ENCODE measurements at places on chromosomes 2 and 18.

DNA sequence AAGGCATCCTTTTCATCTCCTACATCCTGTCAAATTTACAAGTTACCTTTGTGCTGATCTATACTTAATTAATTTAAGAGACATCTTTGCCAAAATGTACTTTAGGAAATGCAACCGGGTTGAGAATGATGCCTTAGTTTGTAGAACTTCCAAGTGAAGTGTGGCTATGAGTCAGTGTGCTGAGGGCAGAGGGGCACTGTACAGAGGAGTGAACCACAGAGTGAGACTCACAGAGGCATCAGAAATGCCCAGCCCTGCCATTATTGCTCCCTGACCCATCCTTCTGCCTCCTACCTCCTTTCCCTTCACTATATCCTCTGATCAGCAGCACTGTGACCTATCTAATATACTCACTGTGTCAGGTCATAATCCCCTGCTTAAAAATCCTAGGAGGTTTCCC, 320.1 kb downstream of the LRRTM1 start:
- no peak for DNase-seq

- DNase-seq = no peak
These were observed 16.9 kb upstream of the PAPOLG start for GRCh38 chr2:60739156-60739555.

GRCh38 chr2:18346344-18346743, 214.1 kb downstream of the RDH14 start:
- peak; percentile 42 for DNase-seq

DNA sequence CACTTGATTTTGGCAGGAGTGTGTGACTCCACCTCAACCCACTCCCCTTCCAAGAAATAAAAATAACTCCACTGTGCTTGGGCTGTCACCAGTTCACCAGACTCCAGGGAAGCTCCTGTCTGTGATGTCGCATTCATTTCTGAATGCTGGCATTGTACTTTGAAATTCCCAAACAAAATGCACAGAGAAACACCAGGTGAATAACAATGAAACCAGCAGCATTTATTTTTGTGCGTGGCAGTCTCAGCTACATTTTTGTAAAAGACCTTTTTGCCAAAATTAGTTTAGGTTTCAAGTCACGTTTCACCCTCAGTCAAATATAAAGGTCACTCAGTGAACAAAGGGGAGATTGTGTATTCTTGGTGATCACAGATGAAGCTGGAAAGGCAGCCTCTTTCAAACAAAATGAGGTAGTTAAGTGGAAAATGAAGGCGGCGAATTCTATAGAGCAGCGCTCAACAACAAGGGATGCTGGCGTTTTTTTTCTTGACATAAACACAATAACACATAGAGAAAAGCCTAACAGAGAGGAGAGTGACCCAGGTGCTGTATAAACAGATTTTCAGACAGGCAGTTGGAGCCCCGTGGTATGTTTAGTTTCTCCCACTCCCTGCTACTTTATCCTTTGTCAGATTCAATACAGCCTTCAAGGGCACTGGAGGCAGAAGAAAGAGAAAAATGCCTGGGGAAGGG, 210.3 kb upstream of the GCFC2 start:
- no peak for DNase-seq

DNA sequence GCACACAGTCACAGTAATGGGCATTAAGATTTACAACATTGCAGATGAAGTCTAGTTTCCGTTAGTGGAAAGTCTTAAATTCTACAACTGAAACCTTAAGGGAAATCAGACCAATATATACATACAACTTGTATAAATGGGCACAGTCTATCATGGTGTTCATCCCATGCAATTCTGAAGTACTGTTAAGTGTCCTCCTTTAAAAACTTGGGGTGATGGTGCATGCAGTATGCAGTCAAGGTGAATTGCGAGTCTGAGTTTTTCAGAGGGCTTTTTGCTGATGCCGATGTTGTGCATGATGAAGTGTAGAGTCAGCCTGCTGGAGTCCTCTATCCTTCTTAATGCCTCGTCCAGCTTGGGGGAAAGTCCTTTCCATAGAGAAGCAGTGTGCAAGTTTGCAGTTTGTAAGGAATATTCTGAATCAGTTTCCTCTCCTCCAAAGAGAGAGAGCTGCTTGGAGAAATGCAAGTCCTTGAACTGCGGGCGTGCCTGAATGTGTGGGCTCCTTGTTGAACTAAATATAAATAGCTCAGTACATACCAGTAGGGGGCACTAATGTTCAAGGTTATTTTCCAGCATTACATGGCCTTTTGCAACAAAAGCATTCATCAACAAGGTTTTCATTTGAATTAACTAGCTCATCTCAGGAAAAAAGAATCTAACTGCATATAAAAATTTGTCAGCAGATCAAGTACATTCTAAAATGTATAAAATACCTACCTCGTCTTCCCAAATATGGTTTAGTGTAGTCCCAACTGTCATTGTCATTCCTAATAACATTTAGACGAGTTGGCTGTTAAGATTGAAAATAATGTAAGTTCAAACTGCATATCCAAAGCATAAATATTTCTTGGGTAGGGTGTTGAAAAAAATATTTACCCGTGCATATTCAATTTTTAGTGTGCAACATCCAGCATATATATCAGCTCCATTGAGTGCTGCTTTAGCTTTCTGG, 21.3 kb downstream of the HNRNPLL start:
- DNase-seq = peak; percentile 77

DNA sequence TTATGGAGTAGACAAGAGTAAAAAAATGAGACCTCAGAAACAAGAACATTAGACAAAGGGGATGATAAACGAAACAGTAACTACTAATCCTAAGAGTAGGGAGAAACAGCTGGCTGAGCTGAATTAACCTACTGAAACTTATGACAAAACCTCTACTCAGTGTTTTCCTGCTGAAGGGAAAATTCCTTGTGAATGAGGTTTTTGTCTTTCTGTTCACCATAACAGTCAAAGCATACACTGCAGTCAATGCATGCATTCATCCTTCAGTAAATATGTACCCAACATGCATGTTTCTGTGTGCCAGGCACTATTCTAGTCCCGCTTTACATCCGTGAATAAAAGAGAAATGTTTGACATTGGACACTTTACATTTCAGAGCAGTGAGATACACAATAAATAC, 805.6 kb upstream of the KLHL29 start:
- DNase-seq = no peak

DNA sequence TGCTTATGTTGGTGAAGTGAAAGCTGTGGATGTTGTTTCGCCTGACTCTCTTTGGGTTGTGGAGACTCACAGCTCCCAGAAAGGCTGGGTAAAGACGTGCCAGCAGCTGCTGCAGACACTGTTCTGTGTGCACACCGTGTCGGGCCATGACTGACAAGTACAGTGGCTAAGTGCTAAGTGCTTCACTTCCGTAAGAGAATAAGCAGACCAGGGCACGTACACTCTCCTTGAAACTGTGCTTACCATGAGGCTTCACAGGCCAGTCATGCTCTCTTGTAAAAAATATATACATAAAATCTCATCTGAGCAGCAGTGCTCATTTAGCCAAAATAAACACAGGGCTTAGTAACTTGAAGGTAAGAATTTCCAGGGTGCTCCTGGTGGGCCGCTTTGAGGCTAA, 86.0 kb downstream of the NRP2 start:
- DNase-seq = peak; percentile 82

GRCh38 chr2:125207431-125207830, 1182.3 kb downstream of the CNTNAP5 start:
- no peak for DNase-seq

DNA sequence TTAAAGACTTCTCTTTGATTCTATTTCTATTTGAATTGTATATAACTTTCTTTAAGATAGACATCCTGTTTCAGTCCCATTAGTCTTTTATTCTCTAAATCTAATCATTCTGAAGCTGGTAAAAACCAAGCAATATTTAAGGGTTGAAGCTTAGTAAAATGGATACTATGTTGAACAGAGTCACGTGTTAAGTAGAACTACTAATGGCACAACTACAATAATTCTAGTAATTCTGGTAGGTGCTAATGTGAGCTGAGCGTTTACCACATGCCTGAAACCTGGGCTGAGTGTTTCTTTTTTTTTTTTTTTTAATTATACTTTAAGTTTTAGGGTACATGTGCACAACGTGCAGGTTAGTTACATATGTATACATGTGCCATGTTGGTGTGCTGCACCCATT, 8.9 kb upstream of the AFF3 start:
- no peak for DNase-seq

- no peak for DNase-seq
These were observed 64.2 kb upstream of the PID1 start for GRCh38 chr2:229335330-229335729.

DNA sequence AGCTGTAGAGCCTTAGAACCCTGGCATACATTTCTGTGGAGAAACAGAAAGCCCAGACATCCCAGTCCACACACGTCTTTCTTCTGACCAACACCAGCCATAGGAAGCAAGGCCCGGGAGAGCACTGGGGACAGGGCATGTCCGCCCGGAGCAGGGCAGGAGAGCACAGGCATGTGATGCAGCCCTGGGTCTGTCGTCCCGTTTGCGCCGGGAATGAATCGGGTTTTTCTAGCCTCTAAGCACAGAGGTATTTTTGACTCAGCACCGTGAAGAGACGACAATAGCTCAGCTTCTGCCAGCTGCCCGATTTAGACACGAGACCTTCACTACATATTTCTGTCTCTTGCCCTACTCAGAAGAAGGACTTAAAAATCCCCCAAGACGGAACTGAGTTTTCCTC, 7.3 kb upstream of the AMMECR1L start:
- DNase-seq = no peak

- no peak for DNase-seq
These were observed 39.7 kb upstream of the GRP start for GRCh38 chr18:59180150-59180845.

GRCh38 chr2:16645775-16646559, 19.7 kb downstream of the CYRIA start:
- DNase-seq = no peak

DNA sequence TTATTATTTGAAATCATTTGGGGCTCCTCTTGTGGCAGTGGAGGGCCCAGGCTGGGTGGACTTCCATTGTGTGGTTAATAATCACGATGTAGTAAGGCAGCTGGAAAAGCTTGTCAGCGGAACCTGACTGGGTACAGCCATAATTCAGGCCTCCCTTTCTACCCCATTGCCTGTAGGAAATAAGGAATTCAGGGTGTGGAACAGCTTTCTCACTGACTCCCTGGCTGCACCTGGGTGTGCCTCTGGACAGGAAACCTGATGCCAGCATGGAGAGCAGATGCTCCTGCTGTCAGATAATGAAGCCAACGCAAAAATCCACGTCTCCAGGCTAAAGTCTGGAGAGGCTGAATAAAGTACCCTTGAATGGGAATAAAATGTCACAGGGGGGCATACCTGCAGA, 44.2 kb downstream of the LYPD6B start:
- DNase-seq = peak; percentile 49

DNA sequence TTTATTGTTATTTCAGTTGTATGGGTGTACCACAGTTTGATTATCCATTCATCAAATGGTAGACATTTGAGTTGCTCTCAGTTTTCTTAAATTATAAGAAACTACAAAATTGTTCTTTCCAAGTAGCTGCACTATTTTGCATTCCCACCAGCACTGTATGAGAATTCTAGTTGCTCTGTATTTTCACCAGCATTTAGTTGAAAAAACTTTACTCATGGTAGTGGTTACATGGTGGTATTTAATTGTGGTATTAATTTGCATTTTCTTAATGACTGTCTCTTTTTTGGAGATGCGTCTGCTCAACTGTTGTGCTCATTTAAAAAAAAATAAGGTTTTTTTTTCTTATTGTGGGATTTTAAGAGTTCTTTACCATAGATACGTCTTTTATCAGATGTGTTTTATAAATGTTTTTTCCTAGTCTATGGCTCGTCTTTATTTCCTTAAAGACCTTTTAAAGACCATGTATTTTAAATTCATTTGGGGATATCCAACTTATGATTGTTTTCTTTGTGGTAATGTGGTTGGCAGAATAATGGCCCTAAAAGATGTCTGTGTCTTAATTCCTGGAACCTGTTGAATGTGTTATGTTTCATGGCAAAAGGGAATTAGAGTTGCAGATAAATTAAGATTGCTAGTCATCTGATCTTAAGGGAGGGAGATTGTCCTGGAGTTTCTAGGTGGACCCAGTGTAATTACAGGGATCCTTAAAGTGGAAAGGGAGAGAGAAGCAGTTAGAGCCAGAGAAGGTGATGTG, 37.4 kb downstream of the UBE2F start:
- DNase-seq = no peak

- DNase-seq = peak; percentile 78
These were observed 67.7 kb downstream of the EPAS1 start for GRCh38 chr2:46364797-46365457.

DNA sequence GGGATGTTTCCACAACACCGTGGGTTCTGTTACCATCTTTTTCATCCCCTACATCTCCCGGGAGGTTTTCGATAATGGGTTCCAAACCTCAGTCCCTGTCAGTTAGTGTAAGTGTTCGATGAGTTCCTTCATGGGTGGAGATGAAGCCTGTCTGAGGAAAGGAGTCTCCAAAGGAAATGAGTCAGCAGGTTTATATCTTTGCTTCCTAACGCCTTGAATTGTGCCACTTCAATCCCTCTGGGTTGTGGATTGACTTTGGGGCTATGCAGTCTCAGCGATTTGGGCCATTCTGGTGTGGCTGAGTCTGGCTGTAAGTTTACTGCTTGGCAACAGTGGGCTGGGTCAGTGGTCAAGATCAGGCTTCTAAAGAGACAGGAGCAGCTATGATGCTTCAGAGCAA, 1.2 kb downstream of the SERPINB5 start:
- DNase-seq = peak; percentile 42

DNA sequence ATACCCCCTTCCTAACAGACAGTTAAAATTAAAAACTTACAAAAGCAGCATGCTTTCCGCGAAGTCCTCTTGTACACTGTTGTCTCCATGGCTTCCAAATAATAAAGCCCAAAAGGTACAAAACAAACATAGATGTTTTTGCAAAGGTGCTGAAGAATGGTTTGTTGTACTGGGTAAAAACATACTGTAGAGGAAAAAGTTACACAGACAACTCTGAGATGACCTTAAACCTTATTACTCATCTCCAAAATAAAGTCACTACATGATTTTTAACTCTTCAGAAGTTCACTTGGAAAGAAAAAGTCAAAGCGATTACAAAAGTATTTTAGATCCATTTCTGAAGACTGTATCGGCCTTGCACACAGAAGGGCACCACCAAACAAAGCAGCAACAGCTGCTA, 6.1 kb downstream of the SLC35F5 start:
- no peak for DNase-seq
